Tongue (tissue), 3 donors: ENCODE measurements at places on chromosomes 13 and 19.

DNA sequence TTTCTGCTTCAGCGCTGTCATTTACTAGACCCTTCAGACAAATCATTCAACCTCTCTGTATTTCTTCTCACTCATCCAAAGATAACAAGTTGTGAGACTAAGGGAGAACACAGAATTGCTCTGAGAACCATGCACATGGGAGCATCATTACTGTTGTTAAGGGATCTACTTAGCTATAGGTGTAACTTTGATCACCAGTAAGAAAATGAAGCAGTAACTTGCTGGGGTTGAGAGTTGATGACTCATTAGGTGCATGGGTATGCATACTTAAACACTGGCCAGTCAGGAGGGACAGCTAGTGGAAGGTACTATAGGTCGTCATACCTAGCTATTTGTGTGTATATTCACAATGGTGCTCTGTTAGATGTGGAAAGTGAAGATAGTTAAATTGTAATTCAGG is 61.5 kb downstream of the B3GLCT start:
- no peak for DNase-seq

- no peak for DNase-seq
Measured at GRCh38 chr13:64756621-64757020, 2473.5 kb downstream of the PCDH9 start.

DNA sequence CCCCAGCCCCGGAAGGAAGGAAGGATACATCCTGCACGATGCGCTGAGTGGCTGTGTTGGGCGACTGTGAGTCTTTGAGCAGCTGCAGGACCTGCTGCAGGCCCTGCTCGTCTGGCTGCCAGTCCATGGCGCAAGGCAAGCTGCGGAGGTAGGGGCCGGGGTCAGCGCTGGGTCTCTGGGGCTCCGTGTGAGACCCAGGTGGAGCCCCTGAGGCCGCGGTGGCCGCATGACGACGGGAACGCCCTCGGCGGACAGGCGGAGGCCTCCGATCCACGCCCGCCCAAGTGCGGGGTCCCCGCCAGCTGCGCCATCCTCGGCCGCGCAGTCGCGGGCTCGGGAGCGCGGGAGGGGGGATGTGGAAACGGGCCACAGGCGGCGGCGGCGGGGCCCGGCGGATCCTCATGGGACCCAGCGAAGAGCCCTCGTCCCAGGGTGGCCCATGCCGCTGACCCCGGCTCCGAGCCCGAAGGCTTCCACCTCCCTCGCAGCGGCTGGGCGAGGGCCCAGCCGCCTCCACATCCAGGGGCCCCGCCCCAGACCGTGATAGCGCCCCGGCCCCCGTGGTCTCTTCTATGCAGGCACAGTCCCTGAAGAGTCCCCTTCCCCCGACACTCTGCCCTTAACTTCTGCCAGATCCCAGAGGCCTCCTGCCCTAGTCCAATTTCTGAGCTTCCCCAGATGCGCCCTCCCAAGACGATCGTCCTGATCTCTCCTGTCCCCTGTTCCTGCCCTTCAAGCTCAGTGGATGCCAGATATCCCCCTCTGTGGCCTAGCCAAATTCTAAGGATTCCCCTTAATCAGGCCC is 2.7 kb downstream of the TNPO2 start:
- peak; percentile 46 for DNase-seq

- DNase-seq: peak; percentile 35
Measured at GRCh38 chr19:43675269-43675879, 5.4 kb upstream of the PLAUR start.

- DNase-seq: no peak
Measured at GRCh38 chr13:104869501-104869900, 1666.0 kb downstream of the EFNB2 start.

GRCh38 chr13:102693776-102694175 is 1.1 kb downstream of the METTL21C start:
- no peak for DNase-seq

- no peak for DNase-seq
Measured at GRCh38 chr13:93674337-93674755, 447.7 kb downstream of the GPC6 start.

DNA sequence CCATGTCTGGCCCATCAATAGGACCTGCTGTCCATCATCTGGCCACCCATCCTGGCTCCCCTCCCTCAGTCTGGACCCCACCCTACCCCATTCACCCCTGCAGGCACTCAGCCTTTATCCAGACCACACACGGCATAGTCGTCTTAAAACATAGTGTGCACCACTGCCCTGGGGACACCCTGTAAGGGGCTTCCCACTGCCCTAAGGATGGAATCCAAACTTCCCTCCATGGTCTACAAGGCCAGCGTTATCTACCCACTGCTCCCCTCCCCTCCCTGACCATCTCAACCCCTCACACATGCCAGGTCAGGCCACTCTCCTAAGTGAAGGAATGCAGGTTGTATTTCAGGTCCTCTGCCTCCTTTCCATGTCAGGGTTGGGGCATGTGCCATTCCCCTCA is 352.7 kb upstream of the ZNF507 start:
- DNase-seq: no peak

DNA sequence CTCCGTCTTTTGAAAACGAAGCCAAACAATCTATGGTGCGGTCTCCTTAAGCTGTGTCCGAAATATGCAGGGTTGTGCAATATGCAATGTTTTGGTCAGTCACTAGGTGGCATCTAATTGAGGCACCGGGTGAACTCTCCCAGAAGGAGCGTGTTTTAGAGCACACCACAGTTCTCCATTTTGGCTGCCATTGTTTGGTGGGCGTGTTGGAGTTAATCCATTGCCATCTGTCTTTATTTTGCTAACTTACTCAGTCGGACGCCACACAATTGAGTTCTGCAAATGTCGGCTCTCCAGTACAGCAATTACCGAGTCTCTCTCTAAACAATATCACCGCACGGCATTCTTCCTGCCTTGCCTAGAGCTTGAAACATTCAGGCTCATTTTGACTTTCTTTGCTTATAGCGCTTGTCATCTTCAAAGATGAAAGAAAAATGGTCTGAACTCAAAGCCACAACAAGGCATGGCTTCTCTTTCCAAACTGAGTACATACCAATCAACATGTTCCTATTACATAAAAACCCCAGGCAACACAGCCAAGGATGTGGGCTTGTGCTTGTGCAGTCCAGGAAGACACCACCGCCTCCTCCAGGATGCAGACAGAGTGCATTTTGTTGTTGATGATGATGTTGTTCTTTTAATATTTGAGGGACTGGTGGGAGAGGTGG is 182.0 kb upstream of the SERP2 start:
- peak; percentile 67 for DNase-seq

DNA sequence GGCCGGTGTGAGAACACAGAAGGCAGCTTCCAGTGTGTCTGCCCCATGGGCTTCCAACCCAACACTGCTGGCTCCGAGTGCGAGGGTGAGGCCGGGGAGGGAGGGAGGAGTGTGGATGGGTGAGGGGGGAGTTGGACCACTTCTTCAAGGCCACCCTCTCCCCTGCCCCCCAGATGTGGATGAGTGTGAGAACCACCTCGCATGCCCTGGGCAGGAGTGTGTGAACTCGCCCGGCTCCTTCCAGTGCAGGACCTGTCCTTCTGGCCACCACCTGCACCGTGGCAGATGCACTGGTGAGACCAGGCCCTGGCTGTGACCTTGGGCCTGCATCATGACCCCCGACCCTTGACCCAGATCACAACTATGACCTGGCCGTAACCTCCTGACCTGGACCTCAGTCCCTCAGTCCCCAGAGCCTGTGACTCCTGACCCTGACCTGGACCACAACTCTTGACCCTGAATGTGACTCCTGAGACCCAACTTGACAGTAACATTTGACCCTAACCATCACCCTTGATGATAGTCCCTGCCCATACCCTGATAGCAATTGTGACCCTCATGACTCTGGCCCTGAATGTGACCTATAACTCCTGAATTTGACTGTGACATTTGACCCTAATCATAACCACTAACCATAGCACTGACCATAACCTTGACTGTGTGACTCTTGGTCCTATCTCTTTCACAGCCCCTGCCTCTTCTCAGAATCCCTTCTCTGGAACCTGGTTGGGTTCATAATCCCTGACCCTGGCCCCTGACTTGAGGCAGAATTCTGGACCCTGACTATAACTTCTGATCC is 10.9 kb downstream of the LTBP4 start:
- no peak for DNase-seq

DNA sequence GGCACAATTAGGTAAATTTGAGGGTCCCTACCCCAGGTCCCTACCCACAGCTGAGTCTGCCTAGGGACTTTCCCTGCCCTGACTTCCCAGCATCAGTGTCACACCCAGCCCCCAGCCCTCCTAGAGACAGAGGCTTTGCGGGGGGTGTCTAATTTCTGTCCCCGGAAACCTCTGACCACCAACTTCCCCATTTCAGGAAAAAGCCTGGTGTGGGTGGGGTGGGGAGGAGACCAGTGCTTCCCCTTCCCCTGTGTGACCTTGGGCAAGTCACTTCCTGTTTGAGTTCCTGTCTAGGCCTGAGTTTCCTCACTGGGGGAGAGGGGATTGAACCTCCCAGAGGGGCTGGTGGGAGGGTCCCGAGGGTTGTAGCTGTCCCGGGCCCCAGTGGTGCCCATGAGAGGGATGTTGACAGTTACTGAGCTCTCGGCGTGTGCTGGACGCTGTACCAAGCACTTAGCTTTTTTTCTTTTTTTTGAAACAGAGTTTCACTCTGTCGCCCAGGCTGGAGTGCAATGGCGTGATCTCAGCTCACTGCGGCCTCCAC is 7.9 kb downstream of the VASP start:
- DNase-seq: no peak
